Fibroblast of lung (primary cell): ENCODE measurements at places on chromosomes 7 and 10.

GRCh38 chr10:124993736-124994451 is 52.0 kb downstream of the ZRANB1 start:
- peaks cover 4% of the 10 kb centered on the region for H3K4me1 ChIP-seq
- no peaks in the 10 kb centered on the region for H3K27me3 ChIP-seq
- no peak for DNase-seq
- no peak overlapping the region for H3K27ac ChIP-seq

- peaks cover 43% of the 10 kb centered on the region for H3K36me3 ChIP-seq
- no peaks in the 10 kb centered on the region for H3K27me3 ChIP-seq
- no peak overlapping the region for H3K4me3 ChIP-seq
- no peaks in the 10 kb centered on the region for H3K4me1 ChIP-seq
- no peak for DNase-seq
- no peak overlapping the region for H3K27ac ChIP-seq
These were observed 36.2 kb upstream of the PPIF start for GRCh38 chr10:79310911-79311573.

GRCh38 chr7:37732253-37732652 is 48.7 kb downstream of the GPR141 start:
- no peaks in the 10 kb centered on the region for H3K27me3 ChIP-seq
- peak; percentile 24 for DNase-seq
- H3K36me3 ChIP-seq, result no peaks in the 10 kb centered on the region
- no peak overlapping the region for H3K27ac ChIP-seq
- no peaks in the 10 kb centered on the region for H3K4me1 ChIP-seq

DNA sequence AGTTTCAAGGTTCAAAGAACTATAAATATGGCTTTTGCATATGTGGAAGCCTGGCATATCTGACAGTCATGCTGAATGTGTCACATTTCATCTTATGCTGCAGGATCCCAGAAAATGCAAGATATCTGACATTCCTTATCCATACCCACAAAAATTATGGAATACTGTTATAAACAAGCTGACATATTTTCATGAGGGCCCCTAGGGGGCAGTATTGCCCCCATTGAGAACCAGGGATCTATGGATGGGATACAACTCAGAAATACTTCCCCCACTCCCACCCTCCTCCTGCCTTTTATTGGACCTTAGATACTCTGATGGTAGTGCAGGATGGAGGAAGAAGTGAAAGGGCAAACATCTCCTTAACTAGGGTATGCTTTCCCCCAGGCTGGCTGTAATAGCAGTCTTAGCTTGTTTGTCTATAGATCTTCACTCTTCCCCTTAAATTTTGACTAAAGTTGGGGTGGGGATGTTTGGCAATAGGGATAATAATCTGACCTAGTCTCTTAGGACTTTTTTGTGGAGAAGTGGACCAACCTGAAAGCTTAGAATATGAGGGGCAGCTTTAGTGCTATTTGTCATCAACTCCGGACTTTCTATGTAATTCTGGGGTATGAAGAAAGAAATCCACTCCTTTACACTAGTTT is 3.5 kb upstream of the GNGT1 start:
- H3K4me3 ChIP-seq, result no peak overlapping the region
- no peak overlapping the region for H3K27ac ChIP-seq
- no peaks in the 10 kb centered on the region for H3K27me3 ChIP-seq

DNA sequence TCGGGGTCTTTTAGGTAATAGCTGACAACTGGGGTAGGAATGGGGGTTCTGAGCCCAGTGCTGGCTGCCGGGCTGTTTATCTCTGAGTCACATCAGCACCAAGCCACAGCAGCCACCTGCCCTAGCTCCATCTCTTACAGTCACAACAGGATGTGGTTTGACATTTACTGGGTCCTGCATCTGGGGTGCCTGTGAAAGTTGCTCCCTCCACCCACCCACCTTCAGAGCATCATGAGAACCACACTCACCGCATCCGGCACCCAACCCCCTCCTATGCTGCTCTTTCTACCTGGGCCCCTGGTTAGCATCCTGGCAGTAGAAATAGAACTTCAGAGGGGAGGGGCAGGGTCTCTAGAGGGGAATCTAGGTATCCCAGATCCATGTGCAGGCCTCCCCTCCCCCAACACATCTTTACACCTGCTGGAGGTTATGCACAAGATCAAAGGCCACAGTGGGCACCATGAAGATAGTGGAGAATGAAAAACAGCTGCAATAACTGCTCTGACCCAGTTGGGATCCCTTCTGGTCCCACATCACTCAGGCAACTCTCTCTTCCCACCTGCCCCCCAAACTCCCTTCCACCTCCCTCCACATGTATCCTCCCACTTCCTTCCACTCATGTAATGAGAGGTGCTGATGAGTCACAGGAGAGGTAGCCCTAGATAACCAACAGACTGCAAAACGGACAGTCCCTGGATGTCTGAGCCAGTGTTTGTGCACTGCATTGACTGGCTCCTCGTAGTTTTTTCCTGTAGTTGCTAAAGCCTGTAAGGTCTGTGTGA is 38.2 kb downstream of the PRSS2 start:
- H3K4me1 ChIP-seq, result no peaks in the 10 kb centered on the region
- H3K27me3 ChIP-seq, result no peaks in the 10 kb centered on the region
- no peak overlapping the region for H3K4me3 ChIP-seq

DNA sequence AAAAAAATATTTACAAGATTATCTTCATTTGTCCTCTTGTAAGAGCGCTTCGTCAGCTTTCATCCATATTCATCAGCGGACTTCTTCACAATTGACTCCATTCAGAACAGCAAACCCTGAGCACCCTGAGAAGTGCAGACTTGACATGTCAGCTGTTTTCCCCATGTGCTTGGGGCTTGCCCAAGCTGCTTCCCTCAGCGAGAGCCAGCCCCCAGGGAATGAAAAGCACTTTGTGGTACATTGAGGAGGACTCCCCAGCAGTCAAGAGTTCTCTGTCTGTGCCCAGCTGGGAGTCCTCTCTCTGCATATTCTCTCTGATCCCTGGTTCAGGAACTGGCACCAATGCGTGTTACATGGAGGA is 22.7 kb downstream of the HKDC1 start:
- no peak overlapping the region for H3K4me3 ChIP-seq
- no peak overlapping the region for H3K27ac ChIP-seq
- no peaks in the 10 kb centered on the region for H3K4me1 ChIP-seq
- DNase-seq, result no peak
- no peaks in the 10 kb centered on the region for H3K27me3 ChIP-seq
- H3K36me3 ChIP-seq, result no peaks in the 10 kb centered on the region

- no peaks in the 10 kb centered on the region for H3K4me1 ChIP-seq
- H3K4me3 ChIP-seq, result no peak overlapping the region
- H3K27ac ChIP-seq, result no peak overlapping the region
- DNase-seq, result no peak
- no peaks in the 10 kb centered on the region for H3K36me3 ChIP-seq
These were observed 128.1 kb upstream of the NANOS1 start for GRCh38 chr10:118901380-118901779.

GRCh38 chr10:968546-969199 is 19.6 kb upstream of the GTPBP4 start:
- H3K36me3 ChIP-seq, result no peaks in the 10 kb centered on the region
- DNase-seq, result no peak
- no peaks in the 10 kb centered on the region for H3K27me3 ChIP-seq
- no peak overlapping the region for H3K4me3 ChIP-seq

DNA sequence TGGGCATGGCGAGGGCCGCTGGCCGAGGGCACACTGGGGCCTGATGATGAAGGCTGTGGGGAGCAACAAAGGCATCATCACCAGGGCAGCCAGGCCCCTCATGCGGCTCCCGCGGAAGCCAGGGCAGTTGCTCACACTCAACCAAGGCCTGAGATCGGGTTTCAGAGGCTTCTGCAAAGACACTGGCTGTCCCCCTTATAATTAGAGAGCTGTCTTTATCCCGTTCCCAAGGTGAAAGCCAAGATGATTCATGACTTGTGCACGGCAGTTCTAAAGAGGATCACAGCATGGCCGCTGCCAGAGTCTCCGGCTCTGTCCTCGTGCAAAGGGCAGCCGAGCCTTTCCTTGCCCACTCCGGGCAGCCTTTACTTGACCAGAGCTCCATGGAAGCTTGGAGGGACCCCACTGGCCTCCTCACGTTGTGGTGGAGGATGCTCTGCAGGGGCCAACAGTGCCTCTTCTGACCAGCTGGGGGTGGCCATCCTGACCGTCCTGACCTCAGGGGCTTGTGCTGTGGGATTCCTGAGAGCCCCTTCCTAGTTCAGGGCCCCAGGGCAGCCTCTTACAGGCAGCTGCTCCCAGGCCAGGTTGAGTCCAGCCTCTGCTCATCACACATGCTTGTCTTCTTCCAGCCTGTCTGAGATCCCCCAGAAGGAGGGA is 82.3 kb downstream of the PRKAG2 start:
- no peaks in the 10 kb centered on the region for H3K27me3 ChIP-seq
- H3K4me3 ChIP-seq, result no peak overlapping the region
- H3K36me3 ChIP-seq, result no peaks in the 10 kb centered on the region

DNA sequence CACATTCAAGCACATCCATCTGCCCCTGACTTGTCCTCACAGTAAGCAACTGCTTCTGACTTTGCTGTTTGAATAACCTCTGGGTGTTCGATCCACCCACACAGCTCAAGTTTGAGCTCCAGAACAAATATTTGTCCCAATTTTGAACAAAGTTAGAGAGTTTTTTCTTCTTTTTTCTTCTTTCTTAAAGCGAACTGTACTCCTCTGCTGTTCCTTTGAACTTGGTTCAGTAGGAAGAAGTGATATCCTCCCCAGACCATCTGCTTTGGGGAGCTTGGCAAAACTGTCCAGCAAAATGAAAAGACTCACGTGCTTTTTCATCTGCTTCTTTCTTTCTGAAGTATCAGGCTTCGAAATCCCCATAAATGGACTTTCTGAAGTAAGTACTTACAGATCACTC is at the start of gene ITIH2:
Gene ITIH2 (plus strand): TSS at position 177 of the 400 bp plus-strand sequence. CDS start 119 bp downstream, at position 296.
- H3K4me1 ChIP-seq, result no peaks in the 10 kb centered on the region
- no peaks in the 10 kb centered on the region for H3K36me3 ChIP-seq
- H3K27ac ChIP-seq, result no peak within 1 kb of the TSS
- no peak for DNase-seq
- H3K27me3 ChIP-seq, result no peaks in the 10 kb centered on the region

- peak; percentile 23 for DNase-seq
- H3K4me1 ChIP-seq, result no peaks in the 10 kb centered on the region
- no peak overlapping the region for H3K27ac ChIP-seq
- no peaks in the 10 kb centered on the region for H3K27me3 ChIP-seq
- no peaks in the 10 kb centered on the region for H3K36me3 ChIP-seq
These were observed 73.6 kb downstream of the RELN start for GRCh38 chr7:103915680-103916357.

GRCh38 chr10:124329941-124330340 is 88.8 kb downstream of the OAT start:
- H3K4me1 ChIP-seq, result no peaks in the 10 kb centered on the region
- no peaks in the 10 kb centered on the region for H3K36me3 ChIP-seq
- H3K27ac ChIP-seq, result no peak overlapping the region
- H3K4me3 ChIP-seq, result no peak overlapping the region
- no peaks in the 10 kb centered on the region for H3K27me3 ChIP-seq

DNA sequence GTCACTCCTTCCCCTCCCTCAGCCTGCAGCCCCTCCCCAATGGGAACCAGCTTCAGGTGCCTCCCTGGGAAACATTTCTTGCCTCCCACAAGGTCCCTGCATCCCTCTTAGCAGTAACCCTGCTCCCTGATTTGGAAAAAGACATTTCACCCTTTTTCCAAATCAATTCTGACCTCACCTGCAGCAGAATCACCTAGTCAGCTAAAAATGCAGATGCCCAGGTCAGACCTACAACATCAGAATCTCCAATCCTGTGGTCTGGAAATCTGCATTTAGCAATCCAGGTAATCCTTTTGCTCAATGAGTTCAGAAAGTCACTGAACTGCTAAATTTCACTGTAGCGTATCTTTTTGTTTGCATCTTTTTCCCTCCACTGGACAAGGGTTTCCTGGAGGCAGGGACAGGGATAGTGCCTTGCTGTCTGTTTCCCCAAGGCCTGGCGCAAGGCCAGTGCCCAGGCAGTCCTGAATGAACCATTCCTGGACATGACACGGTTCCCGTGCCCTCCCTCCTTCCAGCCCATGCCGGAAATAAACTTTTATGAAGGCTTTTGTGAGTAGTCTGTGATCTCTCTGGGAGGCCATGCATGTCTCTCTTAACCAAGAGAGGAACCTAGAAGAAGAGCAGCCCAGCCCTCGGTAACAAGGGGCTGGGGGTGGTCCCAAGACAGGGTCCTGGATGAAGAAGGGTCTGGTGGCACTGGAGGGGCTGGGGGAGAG is 44.0 kb downstream of the COL13A1 start:
- peaks cover 23% of the 10 kb centered on the region for H3K4me1 ChIP-seq
- no peak overlapping the region for H3K27ac ChIP-seq
- H3K36me3 ChIP-seq, result no peaks in the 10 kb centered on the region
- H3K4me3 ChIP-seq, result no peak overlapping the region
- no peaks in the 10 kb centered on the region for H3K27me3 ChIP-seq

GRCh38 chr7:115707258-115708012 is 323.1 kb downstream of the TFEC start:
- no peak overlapping the region for H3K27ac ChIP-seq
- no peaks in the 10 kb centered on the region for H3K36me3 ChIP-seq
- no peak overlapping the region for H3K4me3 ChIP-seq
- peak; percentile 16 for DNase-seq
- H3K27me3 ChIP-seq, result no peaks in the 10 kb centered on the region

GRCh38 chr7:1418505-1419309 is 40.6 kb downstream of the MICALL2 start:
- H3K4me3 ChIP-seq, result no peak overlapping the region
- H3K36me3 ChIP-seq, result no peaks in the 10 kb centered on the region
- no peak overlapping the region for H3K27ac ChIP-seq
- no peaks in the 10 kb centered on the region for H3K4me1 ChIP-seq
- DNase-seq, result peak; percentile 21

DNA sequence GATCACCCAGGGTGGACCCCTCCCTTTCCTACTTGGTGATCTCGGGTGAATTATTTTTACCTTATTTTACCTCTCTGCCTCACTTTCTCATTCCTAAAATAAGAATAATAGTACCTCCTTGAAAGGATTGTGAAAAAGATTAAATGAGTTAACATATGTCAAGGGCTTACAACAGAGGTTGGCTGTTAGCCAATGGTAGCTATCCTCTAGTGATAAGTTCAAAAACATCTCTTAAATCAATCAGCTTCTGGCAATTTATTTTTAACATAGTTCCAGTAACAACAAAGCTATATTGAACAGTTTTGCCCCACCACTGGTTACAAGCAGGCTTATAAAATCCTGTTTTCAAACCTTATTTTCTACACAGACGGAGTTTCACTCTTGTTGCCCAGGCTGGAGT is 45.4 kb downstream of the TMEM168 start:
- no peaks in the 10 kb centered on the region for H3K27me3 ChIP-seq
- no peaks in the 10 kb centered on the region for H3K36me3 ChIP-seq
- H3K4me1 ChIP-seq, result no peaks in the 10 kb centered on the region
